ENCODE measurements at places on chromosomes 1 and 21.

- DNase-seq: no peak
Measured at GRCh38 chr1:37926038-37926924, 20.6 kb downstream of the INPP5B start.

DNA sequence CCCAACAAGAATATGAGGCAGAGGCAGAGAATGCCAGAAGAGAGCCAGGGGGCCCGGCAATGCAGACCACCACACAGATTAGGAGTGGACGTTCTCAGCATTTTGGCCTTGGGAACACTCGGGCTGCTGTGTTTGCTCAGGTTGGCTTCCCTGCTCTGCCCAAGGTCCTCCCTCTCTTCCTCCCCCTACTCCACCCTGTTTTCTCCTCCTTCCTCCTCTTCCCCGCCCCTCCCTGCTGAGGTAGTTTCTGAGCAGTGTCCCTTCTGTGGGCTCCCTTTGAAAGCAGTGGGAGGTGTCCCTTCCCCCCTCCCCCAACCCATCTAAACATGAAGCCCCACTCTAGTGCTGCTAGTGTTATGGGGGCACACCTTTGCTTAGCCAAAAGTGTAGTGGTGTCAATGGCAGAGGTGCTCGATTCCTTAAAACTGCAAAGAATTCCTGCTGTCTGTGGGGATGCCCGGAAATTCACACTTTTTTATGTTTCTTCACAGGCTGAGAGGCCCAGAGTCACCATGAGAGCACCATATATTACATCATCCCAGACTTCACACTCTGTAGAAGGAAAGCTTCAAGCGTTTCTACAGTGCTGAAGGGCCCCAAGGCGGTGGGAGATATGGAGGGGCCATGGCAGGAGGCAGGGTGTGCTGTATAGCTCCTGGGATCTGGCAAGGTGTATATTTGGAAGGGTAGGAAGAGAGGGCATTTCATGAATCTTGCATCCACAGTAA is at the start of gene HHIPL2:
HHIPL2 (minus strand) TSS at position 161 of the 728 bp plus-strand sequence; CDS start at position 101, 60 bp downstream.
- DNase-seq: no peak

DNA sequence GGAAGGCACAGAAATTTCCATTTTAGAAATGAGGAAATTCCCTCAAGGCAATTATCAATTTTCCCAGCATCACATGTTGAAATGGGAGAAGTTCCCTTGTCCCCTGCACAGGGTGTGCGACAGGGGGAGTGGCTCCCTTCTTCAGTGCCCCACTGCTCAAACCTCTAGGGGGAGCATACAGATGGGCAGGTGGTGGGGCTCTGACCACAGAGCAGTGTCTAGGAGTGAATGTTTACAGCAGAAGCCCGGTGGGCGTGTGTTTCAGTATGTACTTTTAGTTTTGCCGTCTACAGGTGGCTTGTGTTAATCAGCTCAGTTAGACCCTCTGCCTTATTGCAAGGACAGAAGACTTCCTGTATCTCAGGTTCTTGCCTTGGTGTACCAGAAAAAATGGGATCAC is 493.7 kb upstream of the PLXNA2 start:
- no peak for DNase-seq

GRCh38 chr1:149942207-149942606 is 5.5 kb upstream of the MTMR11 start:
- DNase-seq: peak; percentile 68

DNA sequence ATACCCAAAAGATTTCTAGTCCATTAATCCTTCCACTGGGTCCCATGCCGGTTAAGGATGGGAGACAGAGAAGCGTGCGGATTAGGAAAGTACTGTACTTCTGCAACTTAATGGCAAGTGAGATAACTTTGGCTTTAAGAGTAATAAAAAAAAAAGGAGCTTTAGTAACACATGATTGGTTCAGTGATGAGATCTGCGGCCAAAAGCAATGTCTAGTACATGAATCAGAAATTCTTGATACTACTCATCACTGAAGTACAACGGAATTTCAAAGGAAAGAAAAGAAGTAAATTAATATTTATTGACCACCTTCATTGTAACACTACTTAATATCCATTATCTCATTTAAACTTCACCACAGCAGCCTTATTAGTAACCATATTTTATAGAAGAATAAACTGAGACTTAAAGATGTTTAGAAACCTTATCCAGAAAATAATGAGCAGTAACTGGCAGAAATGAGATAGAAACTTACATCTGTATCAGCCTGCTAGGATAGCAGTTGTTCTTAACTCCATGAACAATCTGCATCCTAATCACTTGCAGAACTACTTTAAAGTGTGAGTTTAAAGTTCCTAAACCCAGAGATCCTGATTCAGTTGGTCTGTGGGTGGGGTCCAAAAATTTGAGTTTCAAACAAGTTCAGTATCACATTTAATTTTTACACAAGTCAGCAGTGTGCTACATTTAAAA is 14.1 kb upstream of the NUF2 start:
- DNase-seq: no peak

GRCh38 chr1:177703888-177704446 is 265.9 kb downstream of the SEC16B start:
- DNase-seq: no peak

GRCh38 chr1:239274242-239274830 is 112.0 kb upstream of the CHRM3 start:
- DNase-seq: no peak
